ENCODE measurements at places on chromosomes 16 and 17. TPM values are rescaled to one million over a fixed set of nuclear protein-coding genes. Genes with fewer than 3 reads are reported as not detected.

The CLEC3A gene
- total RNA-seq = not detected

The KRT24 gene
- total RNA-seq = not detected

The NOG gene
- total RNA-seq = 0.12 TPM

The MXRA7 gene
- total RNA-seq = 481 TPM

The ABAT gene
- 30.3 TPM for total RNA-seq

The NPIPA7 gene
- 2.3 TPM for total RNA-seq

The DLX3 gene
- total RNA-seq = not detected

The CDK5R1 gene
- total RNA-seq = 2.1 TPM

The PIMREG gene
- 0.33 TPM for total RNA-seq

The GRAPL gene
- 0.56 TPM for total RNA-seq

The STH gene
- not detected for total RNA-seq

Data from heart right ventricle (tissue), 16 donors.